ENCODE measurements at places on chromosomes 6 and 20. TPM values are rescaled to one million over a fixed set of nuclear protein-coding genes. Genes with fewer than 3 reads are reported as not detected.

LATS1 gene
- total RNA-seq = 20.2 TPM

MOCS1 gene
- 10.2 TPM for total RNA-seq

SYNDIG1 gene
- total RNA-seq = 2.6 TPM

CCN2 gene
- 397 TPM for total RNA-seq

POLH gene
- total RNA-seq = 27.6 TPM

REM1 gene
- not detected for total RNA-seq

TCP11 gene
- total RNA-seq = not detected

CNR1 gene
- not detected for total RNA-seq

NUP43 gene
- 35.8 TPM for total RNA-seq

CRISP2 gene
- total RNA-seq = not detected

BPIFA1 gene
- total RNA-seq = not detected

MLIP gene
- not detected for total RNA-seq

PNPLA1 gene
- total RNA-seq = not detected

HCRTR2 gene
- not detected for total RNA-seq

HLA-DRB5 gene
- total RNA-seq = not detected

ATXN1 gene
- 42.2 TPM for total RNA-seq

CDH4 gene
- 4.4 TPM for total RNA-seq

DEFB124 gene
- total RNA-seq = not detected

OPRM1 gene
- not detected for total RNA-seq

TULP1 gene
- total RNA-seq = not detected

WFDC12 gene
- not detected for total RNA-seq

BMP5 gene
- not detected for total RNA-seq

ZC2HC1B gene
- not detected for total RNA-seq

FLRT3 gene
- total RNA-seq = 2.3 TPM

PLA2G7 gene
- not detected for total RNA-seq

PRRT1 gene
- total RNA-seq = not detected

UNC5CL gene
- total RNA-seq = not detected

GHRH gene
- total RNA-seq = not detected

FAM162B gene
- not detected for total RNA-seq

FAM110A gene
- total RNA-seq = 5.6 TPM

GLP1R gene
- total RNA-seq = not detected

HRH3 gene
- not detected for total RNA-seq

SSR1 gene
- total RNA-seq = 129 TPM

MPIG6B gene
- total RNA-seq = not detected

PGBD1 gene
- 4.9 TPM for total RNA-seq

F13A1 gene
- not detected for total RNA-seq

GID8 gene
- total RNA-seq = 29.1 TPM

OR12D3 gene
- total RNA-seq = not detected

NOX3 gene
- not detected for total RNA-seq

TRIM10 gene
- total RNA-seq = not detected

TTLL9 gene
- total RNA-seq = not detected

PLN gene
- not detected for total RNA-seq

TMC2 gene
- total RNA-seq = not detected

SNAP25 gene
- not detected for total RNA-seq

CST4 gene
- total RNA-seq = not detected

LAMA5 gene
- total RNA-seq = 4.5 TPM

OTOR gene
- not detected for total RNA-seq

HLA-DPA1 gene
- 0.89 TPM for total RNA-seq

CLDN20 gene
- total RNA-seq = not detected

PMEPA1 gene
- 6.6 TPM for total RNA-seq

COL9A3 gene
- total RNA-seq = not detected

All from GM23248 (cell line).